ENCODE measurements at places on chromosomes 3 and 15. TPM values are rescaled to one million over a fixed set of nuclear protein-coding genes. Genes with fewer than 3 reads are reported as not detected.

The ST8SIA2 gene
- total RNA-seq = not detected

The DNAH12 gene
- total RNA-seq = not detected

The FEZF2 gene
- not detected for total RNA-seq

The GOLGA8S gene
- total RNA-seq = not detected

The ATG7 gene
- total RNA-seq = 31.3 TPM

The TMC3 gene
- not detected for total RNA-seq

The VILL gene
- 12.4 TPM for total RNA-seq

The C3orf22 gene
- total RNA-seq = not detected

The A4GNT gene
- not detected for total RNA-seq

The ARL14 gene
- total RNA-seq = not detected

The NDUFB5 gene
- total RNA-seq = 168 TPM

The ACKR2 gene
- total RNA-seq = 0.85 TPM

The C2CD4A gene
- total RNA-seq = not detected

The RPL39L gene
- 36.5 TPM for total RNA-seq

The HHATL gene
- total RNA-seq = not detected
